ENCODE measurements at places on chromosomes 4 and X. TPM values are rescaled to one million over a fixed set of nuclear protein-coding genes. Genes with fewer than 3 reads are reported as not detected.

Gene CNOT6L
- total RNA-seq = 30.9 TPM

Gene HPGD
- not detected for total RNA-seq

Gene TMSB15C
- total RNA-seq = 2.8 TPM

Gene ZCCHC18
- total RNA-seq = 4.6 TPM

Gene TEX13B
- total RNA-seq = not detected

Gene SMPX
- not detected for total RNA-seq

Gene FOXO4
- total RNA-seq = 7.2 TPM

Gene MED28
- 16.0 TPM for total RNA-seq

Data from bladder microvascular endothelial cell (primary cell).